ENCODE measurements at places on chromosomes 12 and 14.

DNA sequence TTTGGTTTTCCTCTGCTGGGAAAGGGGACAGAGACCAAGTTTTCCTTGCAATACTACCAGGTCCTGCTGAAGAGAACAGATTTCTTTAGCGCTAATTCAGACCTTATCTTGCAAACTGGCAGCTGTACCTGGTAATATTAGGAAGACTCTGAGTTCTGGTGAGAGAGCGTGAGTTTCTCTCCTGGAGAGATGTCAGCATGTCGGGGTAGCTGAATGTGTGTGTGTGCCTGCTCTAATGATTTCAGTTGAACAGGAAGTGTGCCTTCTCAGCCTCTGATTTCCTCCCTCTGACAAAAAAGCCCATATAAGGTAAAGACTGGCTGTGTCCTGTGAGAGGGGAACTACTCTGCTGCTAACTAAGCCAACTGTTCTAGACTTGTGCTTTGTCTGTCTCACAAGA is 10.3 kb upstream of the ERP27 start:
- peak; percentile 82 for DNase-seq

DNA sequence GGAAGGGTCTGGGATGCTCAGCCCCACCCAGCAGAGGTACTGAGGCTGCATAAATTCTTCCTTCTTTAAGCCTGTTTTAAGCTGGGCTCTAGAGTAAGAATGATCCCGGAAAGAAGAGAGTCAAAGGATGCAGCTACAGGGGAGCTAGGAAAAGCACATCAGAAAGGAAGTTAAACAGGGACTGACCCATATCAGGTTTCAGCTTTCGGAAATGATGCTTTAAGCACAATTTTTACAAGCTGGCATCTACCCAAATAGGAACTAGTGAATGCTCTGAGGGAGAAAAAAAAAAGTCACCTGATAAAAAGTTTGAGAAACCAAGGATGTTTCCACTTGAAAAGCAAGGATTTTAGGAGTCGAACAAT is 22.0 kb downstream of the TSPAN8 start:
- no peak for DNase-seq

- no peak for DNase-seq
Observed at GRCh38 chr14:99047441-99048031, 224.5 kb downstream of the BCL11B start.

DNA sequence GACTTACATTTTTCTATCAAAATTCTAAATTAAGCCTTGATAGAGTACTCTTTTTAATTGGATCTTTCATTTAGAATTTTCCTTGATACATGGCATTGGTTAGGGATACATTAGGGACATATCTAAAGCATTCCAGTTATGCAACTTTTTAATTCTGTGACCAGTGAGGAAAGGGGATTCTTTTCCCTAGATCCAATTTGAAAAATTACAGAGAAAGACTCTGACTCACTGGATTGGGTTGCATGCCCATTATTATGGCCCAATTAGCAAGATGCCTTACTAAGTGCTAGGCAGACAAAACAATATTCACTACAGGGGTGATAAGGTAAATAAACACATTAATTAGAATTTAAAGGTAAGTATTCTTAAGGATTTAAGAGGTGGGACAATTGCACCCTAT is 5.2 kb upstream of the RAD52 start:
- no peak for DNase-seq

GRCh38 chr12:110688446-110689280 is at the start of gene HVCN1:
HVCN1 (minus strand) TSS chr12:110689115; CDS start chr12:110683245, 5,870 bp downstream.
- peak; percentile 45 for DNase-seq

DNA sequence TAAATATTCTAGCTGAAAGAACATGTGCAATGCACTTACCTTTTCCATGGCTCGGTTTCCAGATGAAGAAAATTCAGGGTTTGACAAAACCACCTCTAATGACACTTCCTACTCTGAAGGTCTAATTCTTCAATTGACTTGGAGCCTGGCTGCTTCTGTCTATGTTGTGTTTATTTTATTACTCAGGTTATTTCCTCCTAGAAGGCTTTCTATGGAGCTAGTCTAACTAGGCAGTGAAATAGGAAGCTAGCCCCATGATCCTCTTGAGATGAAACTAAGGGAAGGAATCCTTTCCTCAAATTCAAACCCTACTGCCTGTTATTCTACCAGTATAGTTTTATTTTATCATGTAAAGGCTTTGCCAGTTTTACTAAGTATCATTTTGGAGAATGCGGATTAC is 20.9 kb upstream of the IFNG-AS1 start:
- DNase-seq: no peak

DNA sequence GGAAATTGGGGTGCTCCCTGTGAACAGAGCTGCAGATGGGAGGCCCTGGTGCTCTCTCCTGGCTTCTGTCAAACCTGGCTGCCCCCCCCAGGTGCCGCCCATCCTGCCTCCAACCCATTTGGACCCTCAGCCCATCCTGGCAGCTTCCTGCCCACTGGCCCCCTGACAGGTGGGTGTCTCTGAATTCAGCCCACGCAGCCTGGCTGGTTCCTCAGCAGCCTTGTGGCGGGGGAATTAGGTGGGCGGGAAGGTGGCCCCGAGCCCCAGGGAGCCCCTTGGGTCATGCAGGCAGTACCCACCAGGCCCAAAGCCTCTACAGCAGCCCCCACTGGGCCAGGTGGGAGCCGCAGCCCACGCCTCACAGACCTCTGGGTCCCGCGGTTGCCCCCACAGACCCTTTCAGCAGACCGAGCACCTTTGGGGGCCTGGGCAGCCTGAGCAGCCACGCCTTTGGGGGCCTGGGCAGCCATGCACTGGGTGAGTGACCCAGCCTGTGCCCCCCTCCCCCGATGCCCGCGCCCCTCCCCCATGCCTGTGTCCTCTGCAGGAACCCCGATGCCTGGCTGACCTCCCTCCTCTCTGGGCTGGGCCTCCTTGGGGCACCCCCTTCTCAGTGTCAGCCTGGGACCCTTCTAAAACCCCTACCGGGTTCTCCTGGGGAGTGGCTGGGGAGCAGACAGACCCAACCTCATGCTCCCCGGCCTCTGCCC is 28.9 kb downstream of the LRCOL1 start:
- DNase-seq: no peak

GRCh38 chr12:118398940-118399339 is 22.6 kb downstream of the SUDS3 start:
- DNase-seq: peak; percentile 24

GRCh38 chr14:40252817-40253447 is 820.7 kb upstream of the FBXO33 start:
- DNase-seq: no peak

GRCh38 chr14:41986700-41987099 is 380.0 kb downstream of the LRFN5 start:
- no peak for DNase-seq

GRCh38 chr12:42270596-42270995 is 32.5 kb upstream of the YAF2 start:
- DNase-seq: no peak

DNA sequence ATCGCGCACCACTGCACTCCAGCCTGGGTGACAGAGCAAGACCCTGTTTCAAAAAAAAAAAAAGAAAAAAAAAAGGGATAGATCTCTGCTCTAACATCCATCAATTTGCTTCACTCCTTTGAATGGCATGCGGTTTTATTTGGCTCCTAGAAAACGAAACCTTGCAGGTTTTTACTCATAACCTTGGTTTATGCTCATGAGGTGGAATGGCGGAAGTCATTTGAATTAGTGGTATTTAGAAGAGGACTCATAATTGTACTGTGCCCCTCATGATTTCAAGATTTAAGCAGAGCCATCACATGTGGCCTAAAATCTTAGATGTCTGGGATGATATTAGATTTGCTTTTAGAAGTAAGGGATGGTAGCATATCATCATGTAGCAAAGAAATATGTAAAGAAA is 29.4 kb downstream of the RBMS2 start:
- no peak for DNase-seq

- no peak for DNase-seq
Observed at GRCh38 chr14:67933266-67933665, 113.7 kb downstream of the RAD51B start.

DNA sequence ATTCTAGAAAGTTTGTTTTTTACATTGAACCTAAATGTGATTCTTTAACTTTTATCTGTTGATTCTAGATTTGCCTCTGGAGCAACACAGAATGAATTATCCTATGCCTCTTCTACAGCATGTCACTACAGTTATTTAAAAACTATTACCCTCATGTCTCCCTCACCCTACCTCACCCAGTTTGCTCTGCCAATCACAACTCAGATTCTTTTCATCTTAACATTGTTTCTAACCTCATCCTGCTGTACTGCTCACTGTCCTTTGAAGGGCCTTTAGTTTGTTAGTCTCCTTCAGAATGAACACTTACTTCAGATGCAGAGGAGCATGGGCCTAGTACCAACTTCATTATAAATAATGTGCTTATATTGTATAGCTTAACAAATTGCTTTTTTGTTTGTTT is 21.5 kb downstream of the YLPM1 start:
- no peak for DNase-seq

DNA sequence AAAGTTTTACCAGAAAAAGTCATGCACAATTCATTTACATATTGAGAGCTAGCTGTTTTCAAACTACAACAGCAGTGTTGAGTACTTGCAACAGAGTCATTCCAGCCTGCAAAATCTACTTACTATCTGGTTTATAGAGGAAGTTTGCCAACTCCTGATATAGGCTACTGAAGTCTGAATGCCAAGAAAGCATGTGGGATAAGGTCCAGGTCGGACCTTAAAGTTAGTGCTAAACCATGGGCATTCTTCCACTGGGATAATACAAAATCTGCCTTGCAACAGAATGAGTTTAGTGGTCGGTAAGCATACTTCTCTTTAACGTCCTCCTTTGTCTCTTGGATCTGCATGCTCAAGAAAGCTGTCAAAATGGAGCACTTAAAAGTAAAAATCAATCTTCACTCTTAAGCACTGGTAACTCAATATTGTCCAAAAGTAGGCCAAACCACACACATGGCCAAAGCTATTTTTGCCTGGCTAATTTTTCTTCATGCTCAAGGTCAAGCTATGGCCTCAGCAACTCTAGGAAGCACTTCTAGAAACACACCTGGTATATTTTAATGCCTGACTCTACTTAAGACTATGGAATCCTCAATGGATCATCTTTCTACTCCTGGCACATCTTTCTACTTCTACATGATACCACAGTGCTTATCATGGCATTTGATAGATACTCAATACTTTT is 364.9 kb upstream of the KITLG start:
- no peak for DNase-seq

- DNase-seq: no peak
Observed at GRCh38 chr12:91805031-91805430, 340.6 kb downstream of the BTG1 start.

GRCh38 chr12:1502379-1502720 is 92.0 kb downstream of the FBXL14 start:
- no peak for DNase-seq

DNA sequence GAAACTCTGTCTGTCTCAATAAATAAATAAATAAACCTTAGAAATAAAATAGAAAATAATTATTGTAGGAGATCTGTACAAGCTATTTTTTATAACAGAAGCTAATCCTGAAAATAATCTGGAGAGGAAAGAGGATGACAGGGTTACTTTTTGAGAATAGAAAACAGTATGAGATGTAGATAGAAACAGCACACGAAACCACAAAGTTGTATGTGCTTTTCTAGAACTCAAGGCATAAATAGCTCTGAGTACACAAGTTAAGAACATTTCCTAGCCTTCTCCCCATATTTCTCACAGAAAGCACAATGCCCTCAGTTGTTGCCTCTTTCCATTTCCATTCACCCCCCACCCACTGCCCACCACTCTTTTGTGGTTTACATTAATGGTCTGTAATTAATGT is 35.7 kb downstream of the SLC38A4 start:
- no peak for DNase-seq

DNA sequence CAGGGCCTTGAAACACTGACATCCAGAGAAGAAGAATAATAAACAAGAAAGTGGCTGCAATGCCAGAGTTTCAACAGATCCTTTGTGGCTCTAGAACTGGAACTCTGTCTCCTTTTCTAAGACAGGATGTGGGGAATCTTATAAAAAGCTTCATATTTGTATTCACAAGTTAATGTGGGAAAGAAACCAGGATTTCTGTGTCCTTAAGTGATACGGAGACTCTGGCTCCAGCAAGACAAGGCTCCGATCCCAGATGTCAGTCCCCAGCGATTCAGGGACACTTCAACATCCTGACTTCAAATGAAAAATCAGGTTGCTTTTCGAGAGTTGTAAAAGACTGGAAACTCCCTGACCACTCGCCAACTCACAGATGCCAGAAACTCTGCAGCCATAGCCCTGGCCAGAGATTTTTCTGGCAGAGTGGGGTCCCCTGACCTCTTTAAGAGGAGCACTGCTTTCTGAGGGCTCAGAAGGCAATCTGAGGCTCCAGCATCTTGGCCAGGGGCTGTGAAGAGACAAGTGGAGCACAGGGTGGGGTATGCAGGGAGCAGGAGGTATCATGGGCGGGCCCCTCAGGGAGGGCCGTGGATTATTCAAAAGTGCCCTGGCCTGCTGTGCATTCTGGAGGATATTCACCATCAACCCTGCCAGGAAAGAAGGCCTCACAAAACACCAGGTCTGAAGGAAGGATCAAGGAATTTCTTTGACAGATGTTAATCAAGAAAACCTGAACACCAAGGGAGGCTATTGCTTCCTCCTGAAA is 53.3 kb downstream of the TMX1 start:
- no peak for DNase-seq

Data from hematopoietic multipotent progenitor cell treated with erythropoietin and hydrocortisone succinate and interleukin-3 and kit ligand, for 6 days (in vitro differentiated cells).